Cerebellar nuclear complex (tissue), 1 donor: ENCODE measurements at places on chromosomes 5 and 9.

- no peak for DNase-seq
These were observed 70.3 kb downstream of the BARX1 start for GRCh38 chr9:93884808-93885207.

GRCh38 chr9:134716067-134716466, 74.5 kb downstream of the COL5A1 start:
- peak; percentile 96 for DNase-seq

- DNase-seq, result no peak
These were observed 19.9 kb downstream of the CDC26 start for GRCh38 chr9:113255438-113255837.

GRCh38 chr5:102792705-102793104, 37.6 kb downstream of the PAM start:
- no peak for DNase-seq

- DNase-seq, result no peak
These were observed 10.2 kb downstream of the MAN1B1 start for GRCh38 chr9:137096785-137097546.

DNA sequence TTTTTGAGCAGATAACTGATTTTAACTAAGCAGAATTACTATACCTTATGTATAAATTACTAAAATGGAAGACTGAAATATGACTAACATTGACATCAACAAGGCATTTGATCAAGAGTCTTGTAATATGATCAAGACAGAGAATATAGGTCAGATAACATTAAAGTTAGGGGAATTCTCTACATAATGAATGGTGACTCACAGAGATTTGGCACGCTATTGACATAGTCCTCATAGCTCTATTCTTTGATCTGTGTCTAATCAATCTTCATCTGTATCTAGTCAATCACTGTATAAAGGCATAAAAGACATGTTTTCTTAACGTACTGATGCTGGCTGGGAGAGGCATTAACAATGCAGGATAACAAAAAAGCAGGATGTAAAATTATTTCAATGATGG, 17.4 kb downstream of the ABITRAM start:
- DNase-seq, result no peak

GRCh38 chr5:135874461-135874860, 21.2 kb downstream of the IL9 start:
- DNase-seq, result no peak

DNA sequence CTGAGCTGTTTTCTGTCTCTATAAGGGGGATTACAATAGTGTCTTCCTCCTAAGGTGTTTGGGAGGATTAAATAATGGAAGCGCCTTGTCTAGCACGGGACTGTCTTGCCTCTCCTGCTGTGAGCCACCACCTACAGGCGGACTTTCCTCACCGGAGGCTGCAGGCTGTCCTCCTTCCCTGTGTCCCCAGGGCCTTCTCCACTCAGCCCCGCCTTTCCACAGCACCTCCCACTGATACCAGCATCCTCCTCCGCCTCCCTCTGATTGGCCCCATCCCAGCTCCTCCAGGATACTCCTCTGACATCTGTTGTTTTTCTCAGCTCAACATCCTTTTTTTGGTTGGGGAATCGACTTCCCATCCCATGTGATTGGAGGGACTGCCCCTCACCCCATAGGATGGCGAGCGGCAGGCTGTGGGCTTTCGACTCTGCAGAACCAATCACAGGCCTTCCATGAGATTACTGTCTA, 851 bp upstream of the ZDHHC12 start:
- DNase-seq, result peak; percentile 87
